Stimulated activated CD8-positive, alpha-beta memory T cell treated with anti-CD3 and anti-CD28 coated beads, Interleukin-15, amount 100 ng/mL, for 24 hours (primary cell): ENCODE measurements at places on chromosomes 5 and 9.

DNA sequence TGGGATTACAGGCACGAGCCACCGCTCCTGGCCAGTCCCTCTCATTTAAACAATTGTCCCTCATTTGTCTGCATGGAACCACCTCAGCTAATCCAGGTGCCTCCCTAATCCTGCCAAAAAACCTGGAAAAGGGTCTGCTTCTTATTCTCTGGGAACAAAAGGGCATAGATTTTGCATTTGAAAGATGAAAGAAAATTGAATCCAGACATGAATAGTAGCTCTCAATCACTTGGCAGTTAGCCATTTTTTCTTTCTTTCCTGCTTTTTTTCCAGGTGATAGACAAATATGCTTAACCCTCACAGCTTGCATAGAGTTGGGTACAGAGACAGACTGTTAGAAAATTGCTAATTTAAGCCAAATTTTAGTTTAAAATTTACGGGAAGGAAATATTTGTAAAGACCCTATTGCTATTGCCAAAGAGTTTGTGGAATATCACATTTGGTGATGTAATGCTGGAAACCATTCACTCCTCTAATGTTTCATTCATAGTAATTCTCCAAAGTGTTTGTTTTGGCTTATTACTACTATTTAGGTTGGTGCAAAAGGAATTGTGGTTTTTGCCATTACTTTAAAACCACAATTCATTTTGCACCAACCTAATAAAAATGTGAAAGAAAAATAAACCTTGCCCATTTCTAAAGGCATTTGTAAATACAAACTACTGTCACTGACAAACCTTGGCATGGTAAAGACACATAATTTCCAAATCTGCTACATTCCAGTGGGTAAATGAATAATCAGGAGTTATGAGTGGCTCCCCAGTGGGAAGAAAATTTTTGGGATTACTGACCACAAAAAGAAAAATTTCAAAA is 80.5 kb upstream of the JAK2 start:
- DNase-seq, result no peak

DNA sequence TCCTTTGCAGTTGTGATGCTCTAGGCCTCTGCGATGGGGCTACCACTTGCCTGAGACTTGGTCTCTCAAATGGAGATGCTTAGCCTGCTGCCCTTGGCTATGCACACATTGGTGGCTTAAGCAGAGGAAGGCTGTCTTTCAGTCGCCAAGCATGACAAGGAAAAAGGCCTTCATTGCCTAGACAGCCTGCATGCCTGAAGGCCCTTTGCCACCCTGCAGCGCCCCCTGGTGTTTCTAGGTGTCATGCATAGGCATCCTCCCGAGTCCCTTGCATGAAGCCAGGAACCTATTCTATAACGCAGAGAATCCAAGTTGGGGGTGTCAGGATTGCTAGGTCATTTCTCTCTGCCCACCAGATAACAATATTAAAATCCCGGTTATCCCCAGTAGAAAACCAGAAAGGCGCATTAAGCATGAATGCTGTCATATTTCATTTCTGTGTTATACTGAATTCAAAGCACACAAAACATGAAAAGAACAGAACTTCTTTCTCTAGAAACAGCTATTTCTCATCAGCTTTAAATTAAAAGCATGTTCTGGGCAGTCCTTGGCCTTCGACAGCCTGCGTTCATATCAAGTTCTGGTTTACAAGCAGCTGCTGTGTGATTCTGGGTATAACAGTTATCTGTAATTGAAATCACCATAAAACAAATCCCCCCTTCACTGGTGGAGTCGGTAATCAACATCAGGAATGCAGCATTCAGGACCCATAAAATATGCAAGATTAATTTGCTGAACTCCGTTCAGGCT is 59.7 kb upstream of the TRPC7 start:
- no peak for DNase-seq

DNA sequence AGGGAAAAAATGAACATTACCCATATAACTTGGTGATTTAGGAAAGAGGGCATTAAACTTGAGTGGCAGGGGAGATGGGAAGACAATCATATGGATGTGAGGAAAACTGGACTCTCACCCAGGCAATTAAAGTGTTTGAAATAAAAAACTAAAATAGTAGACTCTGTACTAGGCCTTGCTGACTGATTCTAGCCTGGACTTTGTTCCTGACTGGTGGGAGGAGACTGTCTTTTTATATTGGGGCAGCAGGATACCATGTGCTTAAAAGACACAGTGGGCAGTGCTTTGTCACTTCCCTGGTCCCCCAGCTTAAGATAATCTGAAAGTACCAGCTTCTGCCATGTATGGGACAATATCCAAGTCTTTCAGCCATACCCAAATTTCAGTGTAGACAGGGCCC is 107.0 kb downstream of the ACTL7B start:
- DNase-seq, result no peak

GRCh38 chr5:91020065-91020800 is 362.9 kb downstream of the ARRDC3 start:
- DNase-seq, result no peak
